ENCODE measurements at places on chromosomes 5 and 9. TPM values are rescaled to one million over a fixed set of nuclear protein-coding genes. Genes with fewer than 3 reads are reported as not detected.

DNA sequence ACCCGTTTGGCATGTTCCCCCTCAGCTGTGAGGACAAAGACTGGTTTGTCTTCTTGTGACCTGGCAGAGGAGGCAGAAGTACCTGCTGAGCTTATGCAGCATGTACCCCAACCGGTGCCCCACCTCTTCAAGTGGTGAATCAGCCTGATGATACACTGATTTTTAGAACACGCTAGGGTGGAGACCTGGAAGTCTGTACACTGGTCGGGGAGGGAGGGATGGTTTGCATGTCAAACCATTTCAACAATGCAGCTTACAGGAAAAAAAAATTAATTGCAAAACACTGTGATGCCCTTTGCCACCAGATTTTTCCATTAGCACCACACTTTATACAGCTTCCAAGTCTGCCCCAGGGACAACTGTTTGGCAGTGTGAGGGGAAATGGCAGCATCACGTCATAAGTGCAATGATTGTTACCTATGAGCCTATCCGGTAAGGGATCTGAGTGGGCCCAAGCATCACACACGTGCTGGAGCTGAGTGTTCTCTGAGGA, 155.1 kb upstream of the DMRT1 start:
- no peak for DNase-seq
- H3K4me3 ChIP-seq: no peak overlapping the region
- no peaks in the 10 kb centered on the region for H3K36me3 ChIP-seq
- no peaks in the 10 kb centered on the region for H3K4me1 ChIP-seq

- H3K36me3 ChIP-seq: peaks cover 15% of the 10 kb centered on the region
- no peak overlapping the region for H3K27ac ChIP-seq
- H3K4me1 ChIP-seq: peaks cover 23% of the 10 kb centered on the region
- no peaks in the 10 kb centered on the region for H3K27me3 ChIP-seq
- no peak overlapping the region for H3K4me3 ChIP-seq
These were observed 1.7 kb upstream of the GNG10 start for GRCh38 chr9:111659691-111660090.

DNA sequence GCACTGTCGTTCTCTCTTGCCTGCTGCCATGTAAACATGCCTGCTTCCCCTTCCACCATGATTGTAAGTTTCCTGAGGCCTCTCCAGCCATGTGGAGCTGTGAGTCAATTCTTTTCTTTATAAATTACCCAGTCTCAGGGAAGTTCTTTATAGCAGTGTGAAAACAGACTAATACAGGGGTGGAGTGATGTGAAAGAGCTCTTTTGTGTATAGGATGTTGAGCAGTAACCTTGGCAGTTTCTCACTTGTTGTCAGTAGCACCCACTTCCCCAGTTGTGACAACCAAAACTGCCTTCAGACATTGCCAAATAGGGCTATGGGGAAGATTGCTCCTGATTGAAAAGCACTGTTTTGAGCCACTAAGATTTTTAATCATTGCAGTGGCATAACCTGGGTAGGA, 552.2 kb upstream of the ZNF462 start:
- H3K4me3 ChIP-seq: no peak overlapping the region
- H3K4me1 ChIP-seq: peaks cover 2% of the 10 kb centered on the region
- no peak overlapping the region for H3K27ac ChIP-seq
- no peaks in the 10 kb centered on the region for H3K27me3 ChIP-seq

GRCh38 chr5:53019320-53019719, 30.2 kb downstream of the ITGA2 start:
- no peak for DNase-seq
- no peak overlapping the region for H3K4me3 ChIP-seq
- H3K4me1 ChIP-seq: peaks cover 21% of the 10 kb centered on the region
- H3K27me3 ChIP-seq: peaks cover under 1% of the 10 kb centered on the region
- H3K27ac ChIP-seq: no peak overlapping the region

DNA sequence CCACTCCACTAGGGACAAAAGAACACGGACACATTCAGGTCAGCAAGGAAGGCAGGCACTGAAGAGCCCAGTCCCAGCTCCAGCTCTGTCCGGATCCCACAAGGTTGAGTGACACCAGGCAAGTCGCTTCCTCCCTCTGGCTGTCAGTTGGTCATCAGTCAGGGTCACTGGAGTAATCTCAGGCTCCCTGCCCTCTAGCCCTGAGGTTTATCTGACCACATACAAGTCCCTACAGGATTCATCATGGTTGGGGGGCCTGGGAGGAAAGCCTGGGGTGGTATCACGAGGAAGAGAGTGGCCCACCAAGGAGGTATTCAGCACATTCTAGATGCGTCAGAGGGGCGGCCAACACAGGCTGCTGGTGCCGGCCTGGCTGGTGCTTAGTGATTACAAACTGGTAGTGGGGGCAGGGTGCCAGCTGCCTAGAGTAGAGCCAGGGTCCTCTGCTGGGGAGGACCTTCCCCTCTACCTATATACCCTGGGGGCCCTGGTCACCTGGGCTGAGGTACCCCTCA, 81.5 kb downstream of the SHB start:
- H3K27me3 ChIP-seq: no peaks in the 10 kb centered on the region
- peaks cover 24% of the 10 kb centered on the region for H3K4me1 ChIP-seq
- no peaks in the 10 kb centered on the region for H3K36me3 ChIP-seq
- DNase-seq: no peak

DNA sequence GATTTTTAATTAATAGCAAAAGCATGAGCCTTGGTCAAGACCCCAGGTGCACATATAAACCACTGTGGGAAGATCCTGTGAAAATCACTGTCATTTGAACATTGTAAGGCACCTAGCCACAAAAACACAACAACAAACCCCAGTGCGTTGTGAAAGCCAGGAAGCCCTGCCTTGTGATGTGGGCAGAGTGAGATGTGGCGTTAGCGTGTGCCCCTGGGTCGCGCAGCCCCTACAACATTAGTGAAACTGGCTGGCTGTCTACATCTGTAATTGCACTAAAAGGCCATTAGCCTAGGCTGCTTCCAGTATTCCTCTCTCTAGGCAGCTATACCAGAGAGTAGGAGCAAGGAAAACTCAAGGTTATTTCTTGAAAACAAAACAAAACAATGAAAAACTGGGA, 21.1 kb upstream of the PDZD2 start:
- peaks cover 6% of the 10 kb centered on the region for H3K4me1 ChIP-seq
- peaks cover 19% of the 10 kb centered on the region for H3K27me3 ChIP-seq
- DNase-seq: no peak
- no peak overlapping the region for H3K27ac ChIP-seq

DNA sequence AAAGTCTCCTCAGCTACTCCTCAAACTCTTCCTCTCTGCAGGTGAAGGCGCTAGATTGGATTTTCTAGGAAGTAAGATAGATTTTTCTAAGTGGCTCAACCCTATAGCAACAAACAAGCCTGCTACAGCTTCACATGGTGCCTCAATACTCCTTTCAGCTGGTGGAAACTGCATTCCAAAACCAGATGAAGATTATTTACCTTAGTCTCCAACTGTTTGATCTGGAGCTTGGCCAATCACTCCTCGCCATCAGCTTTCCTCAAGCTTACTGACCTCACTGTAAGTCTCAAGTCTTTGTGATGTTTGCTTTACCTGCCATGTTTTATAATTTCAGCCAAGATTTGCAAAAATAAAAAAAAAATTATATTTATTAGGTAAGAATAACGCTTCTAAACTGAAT, 622.4 kb downstream of the CHSY3 start:
- no peaks in the 10 kb centered on the region for H3K27me3 ChIP-seq
- DNase-seq: no peak
- H3K4me3 ChIP-seq: no peak overlapping the region

VAV2 gene
- total RNA-seq: 10.3 TPM

TMEFF1 gene
- not detected for total RNA-seq

PLEKHG4B gene
- not detected for total RNA-seq
